Stimulated activated CD4-positive, alpha-beta T cell treated with anti-CD3 and anti-CD28 coated beads, Interleukin-12 subunit alpha, Interleukin-12 subunit beta, amount 100 ng/mL, for 48 hours (primary cell): ENCODE measurements at places on chromosomes 12 and 14.

DNA sequence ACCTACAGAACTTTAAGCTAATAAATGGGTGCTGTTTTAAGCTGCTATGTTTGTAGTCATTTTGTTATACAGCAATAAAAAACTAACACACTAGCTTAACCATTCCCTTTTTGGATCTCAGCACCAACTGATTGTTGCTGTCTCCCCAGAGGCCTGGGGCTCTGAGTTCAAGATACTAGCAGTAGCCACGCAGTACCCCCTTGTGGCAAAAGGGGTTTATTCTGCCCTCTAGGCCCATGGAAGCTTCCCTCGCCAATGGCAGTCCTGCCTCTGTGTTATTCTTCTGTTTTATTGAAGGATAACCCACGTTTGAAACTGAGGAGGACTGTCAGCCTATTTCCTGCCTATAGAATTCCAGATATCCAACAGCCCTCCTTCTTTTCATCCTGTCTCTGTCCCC is 455.3 kb upstream of the ATP2B1 start:
- DNase-seq: no peak

DNA sequence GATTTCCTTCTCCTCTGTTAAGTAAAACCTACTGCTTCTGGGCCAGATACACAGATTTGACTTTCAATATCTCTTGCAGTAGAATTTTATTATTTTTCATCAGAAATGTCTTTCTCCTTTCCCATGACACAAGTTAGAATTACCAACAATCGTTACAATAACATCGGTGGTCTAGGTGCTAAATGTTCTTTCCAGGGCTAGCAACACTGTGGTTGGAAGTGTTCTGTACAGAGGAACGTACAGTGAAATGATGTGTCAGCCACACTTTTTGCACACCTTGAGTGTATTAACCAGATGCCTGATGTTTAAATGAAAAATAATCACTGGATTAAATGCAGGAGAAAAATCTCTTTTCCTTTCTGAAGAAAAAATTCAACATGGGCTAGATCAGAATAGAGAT is 27.7 kb upstream of the KLRD1 start:
- DNase-seq: no peak

DNA sequence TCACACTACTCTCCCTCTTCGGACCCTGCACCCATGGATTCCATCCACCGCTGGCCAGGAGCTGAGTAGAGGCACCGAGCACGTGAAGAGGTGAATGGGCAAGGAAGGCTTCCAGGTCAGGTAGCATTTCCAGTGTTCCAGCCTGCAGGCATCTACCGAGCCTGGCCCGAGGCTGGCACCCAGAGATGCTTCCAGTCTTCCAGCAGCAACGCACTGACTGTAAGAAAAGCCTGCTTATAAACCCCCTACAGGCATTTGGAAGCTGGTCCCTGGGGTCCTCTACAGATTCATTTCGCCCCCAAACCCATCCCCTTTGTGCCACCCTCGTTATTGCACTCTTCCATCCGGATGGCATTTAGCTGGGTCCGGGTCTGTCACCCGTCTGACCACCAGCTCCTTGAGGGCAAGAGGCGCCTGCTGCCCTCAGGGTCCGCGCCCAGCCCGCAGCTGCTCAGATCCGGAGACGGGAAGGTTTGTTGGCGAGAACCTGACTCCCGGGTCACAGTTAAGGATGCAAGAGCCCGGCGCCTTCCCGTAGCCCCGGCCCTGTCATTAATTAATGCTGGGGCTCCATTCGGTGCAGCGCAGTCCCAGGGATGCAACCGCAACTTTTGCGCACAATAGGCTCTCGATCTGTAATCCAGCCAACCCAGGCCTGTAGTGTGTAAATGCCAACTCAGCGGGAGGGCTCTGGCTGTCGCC is 614 bp upstream of the MARK3 start:
- no peak for DNase-seq

- DNase-seq: no peak
These were observed 5.5 kb upstream of the GAS2L3 start for GRCh38 chr12:100567945-100568344.

DNA sequence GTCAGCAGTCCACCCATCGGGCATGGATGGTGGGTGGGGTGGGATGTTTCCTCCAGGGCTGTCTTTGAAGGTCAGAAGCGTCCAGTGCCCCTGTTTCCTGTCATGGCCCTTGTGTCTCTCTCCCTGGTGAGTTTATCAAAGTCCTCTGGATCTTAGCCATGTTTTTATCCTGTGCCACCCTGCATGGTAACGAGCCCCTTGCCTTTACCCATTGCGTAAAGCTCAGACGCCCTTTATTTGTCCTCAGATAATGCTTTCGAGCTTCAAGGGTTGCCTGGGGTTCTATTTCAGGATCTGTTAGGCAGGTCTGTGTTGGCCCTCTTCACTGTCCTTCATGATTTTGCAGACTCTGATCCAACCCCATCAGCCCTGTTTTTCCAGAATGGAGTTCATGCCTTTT is 172.9 kb downstream of the TSPAN9 start:
- DNase-seq: no peak

DNA sequence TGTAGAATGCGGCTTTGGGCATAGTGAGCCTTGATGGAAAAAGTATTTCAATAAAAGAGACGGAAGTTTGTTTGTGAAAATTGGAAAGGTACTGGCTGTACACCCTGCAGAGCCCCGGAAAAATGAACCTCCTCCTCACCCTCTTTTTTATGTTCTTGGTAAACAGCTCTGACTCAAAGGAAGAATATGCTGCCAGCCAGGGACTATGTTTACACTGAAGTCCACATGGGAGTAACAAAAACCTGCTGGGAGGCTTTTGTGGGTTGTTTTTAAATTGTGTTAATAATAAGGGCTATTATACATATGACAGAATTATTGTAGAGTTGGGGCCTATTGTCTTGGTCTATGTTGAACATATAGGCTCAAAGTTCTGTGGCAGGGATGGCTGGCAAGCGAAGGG is 70.7 kb downstream of the TTC8 start:
- DNase-seq: no peak

GRCh38 chr14:37932481-37932880 is 275.2 kb upstream of the SSTR1 start:
- DNase-seq: no peak

- DNase-seq: no peak
These were observed 21.7 kb downstream of the GALNT16 start for GRCh38 chr14:69281450-69282169.

- DNase-seq: no peak
These were observed 798.5 kb downstream of the DIO2 start for GRCh38 chr14:79412822-79413221.
